ENCODE measurements at places on chromosomes 7 and 10. TPM values are rescaled to one million over a fixed set of nuclear protein-coding genes. Genes with fewer than 3 reads are reported as not detected.

DNA sequence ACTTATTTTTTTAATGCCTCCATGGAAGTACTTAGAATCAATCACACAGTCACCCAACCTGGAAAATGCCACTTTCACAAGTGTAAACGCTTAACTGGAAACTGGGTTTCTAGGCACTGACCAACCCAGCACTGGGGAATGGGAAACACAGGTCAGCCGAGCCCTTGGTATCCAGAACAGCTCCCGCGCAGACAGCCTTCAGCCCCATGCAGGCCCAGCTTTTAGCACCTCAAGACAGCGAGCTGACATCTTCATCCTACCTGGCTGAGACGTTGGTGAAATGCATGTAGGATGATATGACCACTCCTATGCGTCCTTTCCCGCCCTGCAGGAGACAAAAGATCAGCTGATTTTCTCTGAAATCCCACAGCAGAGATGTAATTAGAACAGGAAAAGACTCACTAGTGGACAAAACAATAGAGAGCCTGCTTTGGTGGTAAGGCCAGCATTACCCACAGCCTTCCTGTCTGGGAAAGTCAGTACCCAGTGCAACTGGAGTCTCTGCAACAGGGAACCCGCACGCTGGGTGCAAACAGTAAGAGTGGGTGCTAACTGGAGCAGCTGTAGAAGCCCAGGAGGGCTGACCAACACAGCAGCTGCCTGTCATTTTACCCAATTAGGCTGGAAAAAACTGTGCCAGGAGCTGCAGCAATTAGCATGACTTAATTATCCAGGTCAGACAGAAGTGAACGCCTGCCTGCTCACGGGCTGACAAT is 153.7 kb downstream of the TNS3 start:
- H3K4me3 ChIP-seq: no peak overlapping the region
- H3K27ac ChIP-seq: no peak overlapping the region
- no peaks in the 10 kb centered on the region for H3K27me3 ChIP-seq
- no peak for DNase-seq
- H3K4me1 ChIP-seq: no peaks in the 10 kb centered on the region

DNA sequence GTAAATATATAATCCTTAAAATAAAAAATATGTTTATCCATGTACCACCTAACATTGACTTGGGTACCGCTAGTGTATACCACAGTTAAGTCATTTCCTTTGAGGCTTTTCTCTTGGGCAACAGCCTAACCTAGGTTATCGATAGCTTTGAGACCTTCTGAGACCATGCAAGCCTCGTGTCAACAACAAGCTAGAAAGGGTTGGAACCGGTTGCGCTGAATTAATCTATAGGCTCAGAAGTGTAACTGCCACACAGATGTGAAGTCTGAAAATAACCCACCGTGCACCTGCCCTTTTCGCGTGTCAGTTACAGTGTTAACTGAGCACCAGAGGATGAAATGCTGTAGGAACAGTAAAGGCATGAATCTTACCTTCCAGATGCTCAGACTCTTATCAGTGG is 59.8 kb downstream of the ARID5B start:
- H3K27me3 ChIP-seq: no peaks in the 10 kb centered on the region
- no peak overlapping the region for H3K4me3 ChIP-seq
- no peak overlapping the region for H3K27ac ChIP-seq
- H3K4me1 ChIP-seq: no peaks in the 10 kb centered on the region

DNA sequence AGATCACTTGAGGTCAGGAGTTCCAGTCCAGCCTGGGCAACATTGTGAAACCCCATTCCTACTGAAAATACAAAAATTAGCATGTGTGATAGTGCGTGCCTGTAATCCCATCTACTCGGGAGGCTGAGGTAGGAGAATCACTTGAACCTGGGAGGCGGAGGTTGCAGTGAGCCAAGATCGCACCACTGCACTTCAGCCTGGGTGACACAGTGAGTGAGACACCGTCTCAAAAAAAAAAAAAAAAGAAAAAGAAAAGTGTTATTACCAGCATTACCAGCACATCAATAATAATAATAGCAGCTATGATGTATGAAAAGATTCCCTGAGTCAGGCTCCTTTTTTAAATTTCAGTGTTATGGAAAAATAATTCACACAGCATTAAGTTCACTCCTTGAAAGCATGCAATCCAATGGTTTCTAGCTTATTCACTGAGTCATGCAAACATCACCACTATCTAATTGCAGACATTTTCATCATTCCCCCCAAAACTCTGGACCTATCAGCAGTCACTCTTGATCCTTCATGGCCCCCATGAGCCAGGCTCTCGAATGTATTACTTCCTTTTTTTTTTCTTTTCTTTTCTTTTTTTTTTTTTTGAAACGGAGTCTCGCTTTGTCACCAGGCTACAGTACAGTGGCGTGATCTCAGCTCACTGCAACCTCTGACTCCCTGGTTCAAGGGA is 228.4 kb downstream of the FANK1 start:
- no peaks in the 10 kb centered on the region for H3K36me3 ChIP-seq
- no peaks in the 10 kb centered on the region for H3K4me1 ChIP-seq
- no peak overlapping the region for H3K4me3 ChIP-seq
- DNase-seq: no peak
- no peak overlapping the region for H3K27ac ChIP-seq

Gene MLLT10
- 74.6 TPM for total RNA-seq

Gene TRIM73
- 2.2 TPM for total RNA-seq

GRCh38 chr7:56447864-56448693 is 331.9 kb upstream of the NUPR2 start:
- H3K36me3 ChIP-seq: no peaks in the 10 kb centered on the region
- no peaks in the 10 kb centered on the region for H3K4me1 ChIP-seq

GRCh38 chr10:89975071-89975470 is 273.7 kb downstream of the KIF20B start:
- no peak overlapping the region for H3K4me3 ChIP-seq
- no peaks in the 10 kb centered on the region for H3K36me3 ChIP-seq
- DNase-seq: no peak
- H3K27ac ChIP-seq: no peak overlapping the region
- H3K27me3 ChIP-seq: no peaks in the 10 kb centered on the region

DNA sequence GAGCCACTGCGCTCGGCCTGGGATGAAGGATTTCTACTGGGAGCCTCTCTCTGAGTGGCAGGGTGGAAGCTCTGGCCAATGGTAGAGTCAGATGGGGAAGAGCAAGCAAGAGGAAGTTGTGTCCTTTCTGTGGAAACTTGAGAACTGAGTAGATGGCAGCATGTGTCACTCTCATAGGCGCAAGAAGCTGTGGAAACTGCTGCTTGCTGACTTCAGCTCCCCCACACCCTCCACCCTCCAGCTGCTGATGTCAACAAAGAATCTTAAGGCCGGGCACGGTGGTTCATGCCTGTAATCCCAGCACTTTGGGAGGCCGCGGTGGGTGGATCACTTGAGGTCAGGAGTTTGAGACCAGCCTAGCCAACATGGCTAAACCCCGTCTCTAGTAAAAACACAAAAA is 39.8 kb upstream of the SRGN start:
- H3K27me3 ChIP-seq: no peaks in the 10 kb centered on the region
- no peak overlapping the region for H3K4me3 ChIP-seq
- no peaks in the 10 kb centered on the region for H3K4me1 ChIP-seq
- H3K36me3 ChIP-seq: no peaks in the 10 kb centered on the region

DNA sequence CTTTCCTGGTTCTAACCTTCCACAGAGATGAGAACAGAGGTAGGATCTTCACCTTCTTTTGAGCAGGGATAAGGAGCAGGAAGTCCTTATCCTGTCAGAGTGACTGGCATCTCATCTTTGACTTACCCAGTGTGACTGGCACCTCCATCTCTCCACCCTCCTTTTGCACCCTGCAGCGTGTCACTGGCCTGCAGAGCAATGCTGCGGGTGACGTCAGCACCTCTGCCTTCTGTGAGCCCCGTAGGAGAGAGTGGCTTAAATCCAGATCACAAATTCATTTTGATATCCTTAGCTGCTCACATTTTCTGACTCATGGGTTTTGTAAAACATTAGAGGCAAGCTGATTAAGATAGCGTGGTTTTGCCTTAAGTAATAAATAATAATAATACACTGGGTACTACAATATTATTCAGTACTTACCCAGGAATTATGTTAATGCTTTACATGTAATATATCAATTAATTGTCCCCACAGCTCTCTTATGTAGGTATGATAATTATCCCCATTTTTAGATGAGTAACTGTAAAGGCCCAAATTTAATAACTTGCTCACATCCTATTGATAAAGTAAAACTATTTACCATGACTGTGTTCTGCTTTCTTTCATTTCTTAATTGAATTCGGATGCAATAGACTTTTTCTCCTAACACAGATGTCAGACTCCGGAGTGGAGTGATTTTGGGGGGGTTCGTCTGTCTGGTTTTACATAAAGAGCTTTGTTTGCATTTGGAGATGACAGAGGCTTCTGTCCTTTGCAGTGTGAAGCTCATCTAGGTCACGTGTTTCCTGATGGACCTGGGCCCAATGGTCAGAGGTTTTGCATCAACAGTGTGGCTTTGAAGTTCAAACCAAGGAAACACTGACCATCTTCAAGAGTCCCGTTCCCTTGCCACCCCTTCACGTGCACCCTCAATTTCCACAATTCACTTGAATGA is 24.9 kb downstream of the MSRB2 start:
- H3K4me3 ChIP-seq: no peak overlapping the region
- H3K27ac ChIP-seq: no peak overlapping the region
- DNase-seq: no peak
- H3K27me3 ChIP-seq: no peaks in the 10 kb centered on the region
- H3K36me3 ChIP-seq: peaks cover 4% of the 10 kb centered on the region

- H3K4me1 ChIP-seq: no peaks in the 10 kb centered on the region
- H3K4me3 ChIP-seq: no peak overlapping the region
- no peak overlapping the region for H3K27ac ChIP-seq
- no peaks in the 10 kb centered on the region for H3K27me3 ChIP-seq
Observed at GRCh38 chr10:71829171-71829570, 21.9 kb downstream of the PSAP start.

Gene ZCCHC24
- total RNA-seq: 18.7 TPM

Gene LRCH4
- total RNA-seq: 89.1 TPM

DNA sequence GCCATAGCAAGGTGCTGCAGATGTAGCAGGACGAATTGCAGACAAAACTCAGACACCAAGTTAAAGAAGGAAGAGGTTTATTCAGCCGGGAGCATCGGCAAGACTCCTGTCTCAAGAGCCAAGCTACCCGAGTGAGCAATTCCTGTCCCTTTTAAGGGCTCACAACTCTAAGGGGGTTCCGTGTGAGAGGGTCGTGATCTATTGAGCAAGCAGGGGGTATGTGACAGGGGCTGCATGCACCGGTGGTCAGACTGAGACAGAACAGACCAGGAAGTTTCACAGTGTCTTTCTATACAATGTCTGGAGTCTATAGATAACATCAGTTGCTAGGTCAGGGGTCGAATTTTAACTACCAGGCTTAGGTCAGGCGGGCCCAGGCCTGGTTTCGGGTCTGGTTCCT is 222.0 kb upstream of the C7orf33 start:
- H3K4me3 ChIP-seq: no peak overlapping the region
- H3K27me3 ChIP-seq: no peaks in the 10 kb centered on the region
- H3K27ac ChIP-seq: no peak overlapping the region
- no peaks in the 10 kb centered on the region for H3K36me3 ChIP-seq

- no peaks in the 10 kb centered on the region for H3K27me3 ChIP-seq
- no peak overlapping the region for H3K4me3 ChIP-seq
- no peak for DNase-seq
- H3K27ac ChIP-seq: peak overlapping the region; percentile 5
- no peaks in the 10 kb centered on the region for H3K4me1 ChIP-seq
Observed at GRCh38 chr10:31098046-31098445, 66.4 kb upstream of the ZNF438 start.

DNA sequence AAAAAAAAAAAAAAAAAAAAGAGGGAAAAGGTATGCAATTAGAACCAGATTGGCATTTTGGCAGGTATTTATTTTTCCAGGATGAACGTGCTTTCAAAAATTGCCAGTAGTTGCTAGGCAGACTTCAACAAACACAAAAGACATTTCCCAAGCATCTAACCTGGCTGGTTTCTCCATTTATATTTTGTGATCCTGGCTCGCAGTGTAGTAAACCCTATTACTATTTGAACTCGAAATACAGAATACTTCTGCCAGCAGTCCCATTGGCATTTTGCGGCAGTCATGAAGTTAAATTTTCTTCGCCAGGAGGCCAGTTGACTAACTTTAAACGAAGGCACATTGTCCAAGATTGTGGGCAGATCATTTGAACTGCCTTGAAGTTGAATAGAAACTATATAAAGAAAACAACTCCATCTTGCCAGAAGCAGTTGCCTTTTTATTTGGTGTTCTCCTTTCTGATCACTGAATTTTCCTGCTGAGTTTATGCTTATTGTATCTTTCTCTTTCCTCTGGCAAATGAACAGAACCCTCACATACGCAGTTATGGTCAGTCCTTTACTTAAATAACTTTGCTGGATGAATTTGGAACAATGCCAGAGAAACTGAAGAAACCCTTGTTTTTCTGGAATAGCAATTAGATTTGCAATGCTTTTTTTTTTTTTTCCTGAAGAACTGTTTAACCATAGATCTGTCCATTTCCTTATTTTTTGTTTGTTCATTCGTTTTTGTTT is 132.9 kb downstream of the BICC1 start:
- H3K4me3 ChIP-seq: no peak overlapping the region
- no peaks in the 10 kb centered on the region for H3K27me3 ChIP-seq
- H3K27ac ChIP-seq: peak overlapping the region; percentile 69
- DNase-seq: no peak

Gene CPA4
- total RNA-seq: not detected

Gene TMEM184A
- total RNA-seq: 8.2 TPM

DNA sequence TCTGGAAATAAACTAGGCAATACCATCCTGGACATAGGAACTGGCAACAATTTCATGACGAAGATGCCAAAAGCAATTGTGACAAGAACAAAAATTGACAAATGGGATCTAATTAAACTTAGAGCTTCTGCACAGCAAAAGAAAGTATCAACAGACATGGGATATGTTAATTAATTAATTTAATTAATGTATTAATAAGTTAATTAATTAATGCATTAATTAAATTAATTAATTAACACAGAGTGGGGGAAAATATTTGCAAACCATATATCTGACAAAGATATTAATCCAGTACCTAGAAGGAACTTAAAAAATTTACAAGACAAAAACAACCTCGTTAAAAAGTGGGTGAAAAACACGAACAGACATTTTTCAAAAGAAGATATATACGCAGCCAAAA is 83.6 kb downstream of the GCC1 start:
- H3K27ac ChIP-seq: no peak overlapping the region
- no peaks in the 10 kb centered on the region for H3K36me3 ChIP-seq
- H3K4me1 ChIP-seq: no peaks in the 10 kb centered on the region
- H3K4me3 ChIP-seq: no peak overlapping the region
- no peak for DNase-seq

- no peak for DNase-seq
- no peaks in the 10 kb centered on the region for H3K27me3 ChIP-seq
- peak overlapping the region; percentile 100 for H3K27ac ChIP-seq
- H3K36me3 ChIP-seq: no peaks in the 10 kb centered on the region
Observed at GRCh38 chr7:143385891-143386781, 5.0 kb downstream of the ZYX start.

Gene FAM241B
- 8.5 TPM for total RNA-seq

Data from breast epithelium (tissue), 4 donors.